ENCODE measurements at places on chromosomes 2 and 18.

DNA sequence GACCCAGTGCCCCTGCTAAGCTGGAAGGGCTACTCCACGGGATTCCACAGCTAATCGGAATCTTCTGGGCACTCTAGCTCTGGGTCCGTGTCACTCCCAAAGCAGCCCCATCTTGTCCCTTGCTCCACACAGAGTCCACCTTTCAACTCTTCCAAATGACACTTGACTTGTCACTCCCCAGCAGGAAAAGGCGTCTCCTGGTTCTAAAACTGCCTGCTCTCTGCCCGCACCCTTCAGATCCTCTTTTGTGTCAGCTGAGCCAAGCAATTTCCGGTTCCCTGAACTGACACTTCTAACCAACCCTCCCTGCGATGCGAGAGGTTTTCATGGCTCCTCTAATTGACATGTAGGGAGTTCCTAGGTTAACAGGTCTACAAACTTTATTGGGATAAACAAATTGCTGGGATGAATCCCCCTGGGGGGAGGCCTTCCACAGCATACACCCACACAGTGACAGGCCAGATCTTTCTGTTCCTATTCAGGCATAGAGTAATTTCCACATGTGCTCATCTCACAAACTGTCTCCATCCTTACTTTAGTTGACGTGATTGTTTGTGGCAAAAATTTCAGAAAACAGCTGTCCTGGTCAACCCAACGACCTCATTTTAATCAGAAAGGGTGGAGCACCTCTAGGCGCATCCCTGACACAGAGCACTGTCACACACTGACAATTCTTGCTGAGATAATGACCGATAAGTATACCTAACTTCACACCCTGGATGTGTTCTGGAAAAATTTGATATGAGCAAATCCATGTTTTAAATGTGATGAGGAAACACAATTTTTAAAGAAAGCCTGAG lies 104.9 kb downstream of the RBMS1 start:
- peak; percentile 82 for DNase-seq

DNA sequence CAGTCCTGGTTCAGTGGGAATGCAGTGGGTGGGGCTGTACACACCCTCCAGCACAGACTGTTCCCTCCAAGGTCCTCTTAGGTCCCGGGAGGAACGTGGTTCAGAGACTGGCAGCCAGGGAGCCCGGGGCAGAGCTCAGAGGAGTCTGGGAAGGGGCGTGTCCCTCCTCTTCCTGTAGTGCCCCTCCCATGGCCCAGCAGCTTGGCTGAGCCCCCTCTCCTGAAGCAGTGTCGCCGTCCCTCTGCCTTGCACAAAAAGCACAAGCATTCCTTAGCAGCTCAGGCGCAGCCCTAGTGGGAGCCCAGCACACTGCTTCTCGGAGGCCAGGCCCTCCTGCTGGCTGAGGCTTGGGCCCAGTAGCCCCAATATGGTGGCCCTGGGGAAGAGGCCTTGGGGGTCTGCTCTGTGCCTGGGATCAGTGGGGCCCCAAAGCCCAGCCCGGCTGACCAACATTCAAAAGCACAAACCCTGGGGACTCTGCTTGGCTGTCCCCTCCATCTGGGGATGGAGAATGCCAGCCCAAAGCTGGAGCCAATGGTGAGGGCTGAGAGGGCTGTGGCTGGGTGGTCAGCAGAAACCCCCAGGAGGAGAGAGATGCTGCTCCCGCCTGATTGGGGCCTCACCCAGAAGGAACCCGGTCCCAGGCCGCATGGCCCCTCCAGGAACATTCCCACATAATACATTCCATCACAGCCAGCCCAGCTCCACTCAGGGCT lies 17.5 kb upstream of the FAHD2A start:
- DNase-seq: no peak

- DNase-seq: no peak
Observed at GRCh38 chr2:197548582-197548981, 32.7 kb downstream of the MOB4 start.

DNA sequence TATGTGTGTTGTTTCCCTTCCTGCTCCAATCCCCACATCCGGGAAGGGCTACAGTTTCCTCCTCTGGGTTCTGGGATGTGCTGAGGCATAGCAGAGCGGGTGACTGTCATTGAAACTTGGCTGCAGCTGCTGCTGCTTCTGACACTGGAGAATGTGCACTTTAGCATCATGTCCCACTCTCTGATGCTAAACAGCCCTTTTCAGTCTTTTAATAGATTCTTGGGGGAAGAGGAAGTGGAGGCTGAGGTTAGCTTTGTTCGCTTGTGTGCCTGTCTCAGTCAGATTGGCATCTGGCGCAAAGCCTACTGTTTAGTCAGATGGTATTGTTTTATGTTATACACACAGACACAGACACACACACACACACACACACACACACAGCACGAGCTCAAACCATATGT lies 136.5 kb upstream of the RND3 start:
- DNase-seq: no peak

GRCh38 chr2:205754924-205755321 lies 72.6 kb downstream of the NRP2 start:
- DNase-seq: no peak

- no peak for DNase-seq
Observed at GRCh38 chr18:33803636-33804035, 225.6 kb downstream of the ASXL3 start.

DNA sequence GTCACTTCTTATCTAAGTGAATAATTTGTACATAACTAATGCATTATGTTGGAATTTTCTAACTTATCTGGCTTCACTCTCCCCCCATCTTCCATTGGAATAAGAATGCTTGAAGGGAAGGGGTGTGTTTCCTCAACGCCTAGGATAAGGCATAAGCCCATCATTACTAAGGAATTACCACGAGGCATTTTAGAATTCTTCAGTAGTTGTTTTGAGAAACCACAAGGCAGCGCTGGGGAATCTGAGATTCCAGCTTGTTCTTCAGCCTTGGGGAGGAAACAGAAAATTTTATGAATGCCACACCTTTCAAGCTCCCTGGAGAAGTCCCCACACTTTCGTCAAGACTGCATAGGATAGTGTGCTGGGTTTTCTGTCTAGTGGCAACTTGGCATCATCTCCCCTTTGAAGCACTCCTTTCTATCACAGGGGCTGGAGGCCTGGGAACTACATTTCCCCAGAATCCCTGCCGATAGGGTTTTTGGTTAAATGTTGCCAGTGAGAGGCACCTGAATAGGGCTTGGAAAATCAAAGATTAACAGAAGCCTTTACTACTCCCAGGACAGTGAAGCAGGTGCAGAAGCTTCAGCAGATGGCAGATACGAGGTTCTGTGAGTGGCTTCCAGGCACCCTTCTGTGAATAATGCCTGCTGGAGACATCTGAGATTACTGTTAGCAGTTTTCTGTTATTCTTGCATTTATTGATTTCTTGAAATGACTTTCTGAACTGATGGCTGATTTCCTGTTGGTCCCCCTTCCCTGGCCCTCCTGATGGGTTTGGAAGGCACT lies 192.7 kb upstream of the REV1 start:
- no peak for DNase-seq

GRCh38 chr2:157900203-157900602 lies 24.1 kb upstream of the ACVR1 start:
- no peak for DNase-seq

DNA sequence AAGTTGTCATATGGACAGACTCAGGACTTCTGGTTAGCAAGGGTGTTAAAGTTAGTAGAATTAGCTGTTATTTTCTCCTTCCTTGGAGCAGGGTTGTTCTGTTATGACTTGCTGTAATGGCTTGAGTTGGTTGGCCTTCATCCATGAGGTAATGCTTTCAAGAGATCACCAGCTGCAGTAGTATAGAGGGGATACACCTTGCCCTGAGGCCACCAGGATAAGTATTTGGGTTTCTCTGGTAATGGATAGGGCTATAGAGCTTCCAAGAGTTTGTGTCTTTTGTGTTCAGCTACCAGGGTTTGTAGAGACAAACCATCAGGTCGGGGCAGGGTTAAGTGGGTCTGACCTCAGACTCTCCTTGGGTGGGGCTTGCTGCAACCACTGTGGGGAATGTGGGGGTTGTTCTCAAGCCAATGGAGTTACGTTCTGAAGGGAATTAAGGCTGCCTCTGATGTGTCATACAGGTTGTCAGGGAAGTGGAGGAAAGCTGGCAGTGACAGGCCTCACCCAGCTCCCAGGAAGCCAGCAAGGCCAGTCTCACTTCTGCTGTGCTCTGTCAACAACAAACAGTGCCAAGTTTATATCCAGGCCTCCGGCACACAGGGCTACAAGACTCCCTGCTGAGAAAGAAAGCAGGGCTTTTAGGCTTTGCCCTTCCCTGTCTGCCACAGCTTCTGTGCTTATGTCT lies 356.6 kb downstream of the SPAG16 start:
- no peak for DNase-seq

- no peak for DNase-seq
Observed at GRCh38 chr18:9557250-9557943, 57.0 kb downstream of the PPP4R1 start.

DNA sequence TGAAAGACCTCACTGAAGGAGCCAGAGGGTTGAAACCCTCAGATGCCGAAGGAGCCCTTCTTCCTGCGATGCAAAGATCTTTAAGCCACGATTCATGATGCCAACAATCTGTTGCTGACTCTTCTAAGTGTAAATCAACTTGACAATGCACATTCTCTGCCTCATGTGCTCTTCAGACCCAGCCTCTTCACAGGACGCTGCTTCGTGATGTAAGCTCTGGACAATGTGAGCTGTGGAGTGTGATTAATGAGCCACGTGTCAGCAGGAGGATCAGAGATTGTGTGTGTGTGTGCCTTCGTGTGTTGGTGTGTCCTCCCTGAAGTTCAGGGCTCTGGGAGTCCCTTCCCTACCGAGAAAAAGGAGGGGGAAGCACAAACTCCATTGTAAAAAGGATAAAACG lies 26.5 kb upstream of the TWIST2 start:
- no peak for DNase-seq

DNA sequence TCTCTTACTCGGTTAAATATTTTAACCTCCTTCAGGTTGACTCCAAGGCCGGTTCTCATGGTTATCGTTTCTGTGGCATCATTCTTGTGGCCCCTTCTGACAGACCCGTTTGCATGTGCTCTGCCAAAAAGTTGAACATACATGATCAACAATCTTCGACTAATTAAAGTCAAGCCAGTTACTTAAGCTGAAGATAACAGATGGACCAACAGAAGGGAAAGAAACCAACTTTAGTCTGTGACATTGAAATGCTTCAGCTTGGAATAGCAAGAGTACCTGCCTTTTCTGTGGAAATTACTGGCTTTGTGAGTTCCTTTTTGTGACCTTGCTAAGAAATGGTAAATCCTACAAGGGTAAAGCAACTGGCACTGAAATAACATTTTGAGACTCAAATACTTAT lies 1429.1 kb downstream of the LRP1B start:
- DNase-seq: no peak

DNA sequence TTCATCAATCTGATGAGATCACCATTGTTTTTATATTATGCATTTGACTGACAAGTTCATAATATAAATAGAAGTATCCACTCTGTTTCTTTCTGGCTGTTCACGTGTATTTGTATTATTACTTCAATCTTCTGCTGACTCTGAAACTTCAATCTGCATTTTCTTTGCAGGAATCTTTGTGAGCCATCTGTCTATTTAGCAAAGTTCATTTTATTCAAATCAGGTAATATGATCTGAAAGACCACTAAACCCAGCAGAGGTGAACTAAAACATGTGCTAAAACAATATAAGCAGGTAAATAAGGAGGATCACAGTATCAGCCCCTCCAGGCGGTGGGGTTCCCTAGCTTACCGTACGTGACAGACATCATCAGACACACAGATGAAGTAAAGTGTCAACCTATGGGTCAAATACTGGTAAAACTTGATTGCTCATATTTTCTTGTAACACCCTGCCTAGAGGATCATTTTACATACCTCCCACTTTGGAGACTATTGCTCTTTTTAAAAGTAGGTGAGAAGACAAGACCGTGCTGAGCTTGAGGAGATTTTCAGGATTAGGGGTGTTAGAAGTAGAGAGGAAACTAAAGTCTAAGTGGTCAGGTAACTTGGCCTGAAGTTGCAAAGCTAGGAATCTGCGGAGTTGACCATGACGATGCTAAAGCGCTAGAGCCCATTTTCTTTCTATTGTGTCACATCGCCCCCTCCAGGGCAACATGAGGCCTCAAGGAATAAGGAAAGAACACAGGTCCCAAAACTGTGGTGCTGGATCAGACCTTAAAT lies 9.0 kb downstream of the DTNB start:
- peak; percentile 64 for DNase-seq

- DNase-seq: no peak
Observed at GRCh38 chr2:232503809-232504323, 16.2 kb upstream of the ECEL1 start.

DNA sequence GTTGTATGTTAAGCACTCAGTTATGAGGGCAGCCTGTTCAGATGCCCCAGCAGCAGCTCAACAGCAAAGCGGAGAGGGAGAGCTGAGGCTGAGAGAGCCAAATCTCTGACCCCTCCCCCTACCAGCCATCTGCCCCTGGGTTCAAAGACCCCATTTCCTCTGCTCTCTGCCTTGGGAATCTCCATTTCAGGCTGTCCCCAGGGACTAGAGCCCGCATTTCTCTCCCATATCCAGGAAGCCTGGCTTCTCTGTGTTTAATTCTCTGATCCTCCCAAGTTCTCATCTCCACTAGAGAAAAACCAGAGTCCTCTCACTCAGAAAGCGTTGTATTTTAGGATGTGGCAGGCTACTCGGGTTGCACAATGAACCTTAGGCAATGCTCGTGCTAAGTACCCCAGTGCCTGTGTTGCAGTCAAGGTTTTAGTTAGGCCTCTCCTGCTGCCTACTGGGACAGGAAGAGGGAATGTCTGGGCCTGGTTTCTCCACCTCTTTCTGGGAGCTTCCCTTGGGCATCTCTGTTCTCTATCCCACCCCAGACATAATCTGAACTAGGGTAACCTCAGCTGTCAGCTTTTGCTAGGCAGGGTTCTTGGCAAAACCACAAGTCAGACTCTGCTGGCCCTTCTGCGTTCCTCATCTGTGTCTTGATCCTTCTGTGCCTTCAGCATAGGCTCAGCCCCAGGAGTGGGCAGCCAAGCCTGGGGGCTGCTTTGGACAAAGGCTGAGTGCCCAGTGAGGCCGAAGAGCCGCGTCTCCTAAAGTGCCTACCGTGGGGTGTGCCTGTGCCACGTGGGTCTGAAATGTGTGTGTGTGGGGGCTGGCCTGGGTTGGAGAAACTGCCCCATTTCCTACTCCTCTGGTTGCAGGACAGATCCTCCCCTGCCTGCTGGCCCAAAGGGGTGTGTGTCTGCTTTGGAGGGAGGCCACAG lies 96.8 kb downstream of the STPG4 start:
- no peak for DNase-seq
